ENCODE measurements at places on chromosomes 12 and 14.

GRCh38 chr14:36944307-36945010, 227.9 kb downstream of the SLC25A21 start:
- no peak for DNase-seq

GRCh38 chr14:89283327-89284060, 133.5 kb downstream of the FOXN3 start:
- DNase-seq, result no peak

DNA sequence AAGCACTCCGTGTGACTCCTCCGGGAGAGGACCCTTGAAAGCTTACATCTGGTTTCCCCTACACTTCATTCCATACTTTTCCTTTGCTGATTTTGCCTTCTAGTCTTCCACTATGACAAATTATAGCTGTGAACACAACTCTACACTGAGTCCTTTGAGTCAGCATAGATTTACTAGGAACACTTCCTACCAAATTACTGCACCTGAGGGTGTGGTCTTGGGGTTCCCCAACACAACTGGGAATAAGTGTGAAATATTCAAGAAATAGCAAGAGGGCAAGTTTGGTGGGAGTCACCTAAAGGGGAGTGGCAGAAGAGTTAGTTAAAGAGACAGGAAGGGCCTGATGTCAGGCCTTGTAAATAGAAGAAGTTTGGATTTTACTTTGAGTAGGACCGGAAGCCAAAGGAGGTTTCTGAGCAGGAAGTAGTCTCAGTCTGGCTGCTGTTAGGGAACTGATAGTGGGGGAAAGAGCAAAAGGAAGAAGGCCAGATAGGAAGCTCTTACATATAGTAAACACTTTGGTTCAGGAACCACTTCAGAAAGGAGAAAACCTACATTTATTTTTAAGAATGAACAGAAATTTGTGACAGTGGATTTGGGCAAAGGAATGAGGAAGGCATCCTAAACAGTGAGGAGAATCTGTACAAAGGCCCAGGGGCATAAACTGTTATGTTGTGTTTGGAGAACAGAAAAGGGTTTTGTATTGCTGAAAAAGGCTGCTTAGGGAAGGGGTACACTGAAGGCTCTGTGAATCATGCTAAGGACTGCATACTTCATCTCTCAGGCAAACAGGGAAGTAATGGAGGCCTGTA, 14.2 kb downstream of the SEL1L start:
- peak; percentile 64 for DNase-seq

DNA sequence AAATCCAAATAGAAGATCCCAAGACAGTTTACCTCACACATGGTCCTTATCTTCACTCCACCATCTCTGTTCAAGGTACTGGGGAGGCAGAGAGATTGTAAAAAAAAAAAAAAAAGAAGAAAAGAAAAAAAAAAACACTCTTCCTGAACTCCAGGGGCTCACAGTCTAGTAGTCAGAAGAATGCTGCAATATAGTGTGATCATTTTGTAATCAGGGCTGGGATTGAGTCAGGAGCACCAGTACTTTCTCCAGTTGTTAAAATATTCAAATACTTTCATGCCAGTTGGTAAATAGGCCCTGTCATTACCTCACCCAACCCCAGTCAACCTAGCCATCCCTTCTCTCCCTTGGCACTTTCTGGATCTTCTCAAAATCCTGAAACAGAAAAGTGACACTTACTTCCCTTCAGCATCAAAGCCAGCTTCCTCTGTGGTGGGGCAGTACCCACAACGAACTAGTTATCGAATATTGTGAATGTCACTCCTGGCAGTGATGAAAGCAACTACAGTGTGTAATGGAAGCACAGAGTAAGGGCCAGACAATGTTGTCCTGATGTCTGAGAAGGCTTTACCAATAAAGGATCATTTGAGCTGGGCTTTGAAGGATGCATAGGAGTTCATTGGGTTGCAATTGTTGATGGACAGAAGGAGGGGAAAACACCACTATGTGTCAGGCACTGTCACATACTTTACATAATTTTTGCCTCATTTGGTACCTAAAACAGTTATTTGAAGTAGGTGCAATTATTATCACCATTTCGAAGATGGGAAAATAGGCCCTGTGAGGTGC, 44.3 kb upstream of the HSPB8 start:
- DNase-seq, result no peak

DNA sequence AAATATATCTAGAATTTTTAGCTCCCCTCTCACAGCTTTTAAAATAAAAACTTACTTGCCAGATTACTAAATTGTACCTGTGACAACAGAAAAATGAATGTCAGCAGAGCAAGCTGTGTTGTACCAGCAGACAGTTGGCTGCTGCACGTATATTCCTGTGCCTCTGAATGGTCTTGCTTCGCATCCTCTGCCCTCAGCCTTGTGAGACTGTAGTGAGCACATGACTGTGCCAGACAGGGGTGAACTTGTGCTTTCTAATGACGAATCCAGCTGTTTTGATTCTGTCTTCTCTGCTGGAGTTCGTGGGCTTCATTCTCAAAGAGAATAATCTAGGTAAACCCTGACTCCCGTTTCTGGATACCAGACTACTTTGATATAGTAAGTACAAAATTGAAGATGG, 58.3 kb upstream of the FRMD6 start:
- DNase-seq, result no peak

GRCh38 chr12:32583534-32583933, 95.6 kb upstream of the DNM1L start:
- no peak for DNase-seq

- no peak for DNase-seq
These were observed 207.0 kb downstream of the TMEM121 start for GRCh38 chr14:105733081-105734065.

- no peak for DNase-seq
These were observed 145.8 kb downstream of the GRIN2B start for GRCh38 chr12:13835652-13836051.

- no peak for DNase-seq
These were observed 3.6 kb upstream of the CLEC2B start for GRCh38 chr12:9872742-9873141.

DNA sequence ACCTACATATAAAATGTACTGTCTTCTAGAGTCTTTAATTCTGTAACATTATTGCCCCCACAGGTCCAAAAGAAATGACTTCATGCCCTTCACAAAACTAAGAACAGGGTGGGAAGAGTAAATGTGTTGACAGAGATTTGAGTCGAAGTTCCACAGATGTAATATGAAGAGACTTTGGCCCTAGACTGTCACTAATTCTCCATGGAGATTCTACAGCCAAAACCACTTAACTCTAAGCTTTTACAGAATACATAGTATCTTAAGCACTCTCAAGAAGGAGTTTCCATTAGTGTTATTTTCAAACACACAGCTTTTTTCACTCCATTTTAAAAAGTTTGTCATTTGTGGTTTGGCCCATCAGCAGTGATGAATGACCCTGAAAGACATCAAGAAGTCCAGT, 56.3 kb downstream of the ABCC9 start:
- no peak for DNase-seq

DNA sequence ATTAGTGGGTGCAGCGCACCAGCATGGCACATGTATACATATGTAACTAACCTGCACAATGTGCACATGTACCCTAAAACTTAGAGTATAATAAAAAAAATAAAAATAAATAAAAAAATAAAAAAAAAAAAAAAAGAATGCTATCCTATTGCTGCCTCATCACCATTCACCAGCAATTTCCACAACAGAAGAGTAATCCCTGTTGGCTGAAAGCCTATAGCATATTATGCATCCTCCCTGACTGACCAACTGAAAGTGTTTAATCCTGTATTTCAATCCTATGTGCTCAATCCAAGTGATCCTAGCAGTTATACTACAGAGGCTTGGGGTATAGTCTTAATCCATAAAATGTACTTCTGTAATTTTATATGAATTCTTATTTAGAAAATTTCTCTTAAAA, 18.5 kb downstream of the DICER1 start:
- DNase-seq, result no peak

DNA sequence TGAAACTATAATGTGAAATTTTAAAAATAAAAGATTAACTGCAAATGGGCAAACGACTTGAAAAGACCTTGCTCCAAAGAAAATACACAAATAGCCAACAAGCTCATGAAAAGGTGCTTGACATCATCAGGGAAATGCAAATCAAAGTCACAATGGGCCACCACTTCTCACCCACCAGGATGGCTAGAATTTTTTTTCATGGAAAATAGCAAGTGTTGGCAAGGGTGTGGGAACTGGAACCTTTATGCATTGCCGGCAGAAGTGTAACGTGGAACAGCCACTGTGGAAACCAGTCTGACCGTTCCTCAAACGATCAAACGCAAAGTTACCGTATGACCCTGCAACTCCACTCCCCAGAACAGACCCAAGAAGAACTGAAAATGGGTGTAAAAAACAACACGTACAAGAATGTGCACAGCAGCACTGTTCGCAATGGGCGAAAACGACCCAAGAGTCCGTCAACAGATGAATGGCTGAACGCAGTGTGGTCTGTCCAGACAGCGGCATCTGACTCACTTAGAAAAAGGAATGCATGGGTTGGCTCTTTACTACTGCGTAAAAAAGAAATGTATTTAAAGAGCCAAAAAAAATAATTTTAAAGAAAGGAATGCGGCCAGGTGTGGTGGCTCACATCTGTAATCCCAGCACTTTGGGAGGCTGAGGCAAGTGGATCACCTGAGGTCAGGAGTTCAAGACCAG, 40.2 kb downstream of the SCARB1 start:
- DNase-seq, result no peak

- no peak for DNase-seq
These were observed 406.1 kb upstream of the TMPO start for GRCh38 chr12:98109266-98109665.

DNA sequence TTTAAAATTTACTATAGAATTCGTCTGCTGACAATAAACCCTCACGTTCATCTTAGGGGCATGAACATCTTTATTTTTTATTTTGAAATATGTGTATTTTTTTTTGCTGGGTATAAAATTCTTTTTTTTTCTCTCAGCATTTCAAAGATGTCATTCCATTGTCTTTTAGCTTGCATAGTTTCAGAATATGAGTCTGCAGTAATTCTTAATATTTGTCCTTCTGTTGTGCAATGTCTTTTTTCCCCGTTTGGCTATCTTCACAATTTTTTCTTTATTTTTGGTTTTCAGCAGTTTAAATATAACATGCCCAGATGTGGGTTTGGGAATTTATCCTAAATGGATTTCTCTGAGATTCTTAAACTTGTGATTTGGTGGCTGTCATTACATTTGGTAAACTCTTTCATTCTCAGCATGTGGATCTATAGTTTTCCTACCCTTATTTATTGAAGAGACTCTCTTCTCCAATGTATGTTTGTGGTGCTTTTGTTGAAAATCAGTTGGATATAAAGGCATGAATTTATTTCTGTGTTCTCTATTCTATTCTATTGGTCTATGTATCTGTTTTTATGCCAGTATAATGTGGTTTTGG, 37.8 kb upstream of the PLBD1 start:
- no peak for DNase-seq

GRCh38 chr14:68361231-68361630, 431.6 kb downstream of the ZFP36L1 start:
- DNase-seq, result no peak
